Activated T-helper 17 cell treated with anti-CD3 and anti-CD28 coated beads, Interleukin-2, amount 50 U/mL, for 72 hours (primary cell): ENCODE measurements at places on chromosomes 11 and 22. TPM values are rescaled to one million over a fixed set of nuclear protein-coding genes. Genes with fewer than 3 reads are reported as not detected.
A peak's percentile ranks its signal among the peaks of the same experiment; 100 is the strongest.

TNNI2 gene
- total RNA-seq = not detected

OR2AG1 gene
- total RNA-seq = not detected

SERPING1 gene
- total RNA-seq = not detected

PTPRCAP gene
- total RNA-seq = 228 TPM

OR8H1 gene
- total RNA-seq = not detected

SLC16A8 gene
- total RNA-seq = not detected

- no peaks in the 10 kb centered on the region for H3K4me1 ChIP-seq
- no peak overlapping the region for H3K4me3 ChIP-seq
- H3K36me3 ChIP-seq = no peaks in the 10 kb centered on the region
Observed at GRCh38 chr22:38406617-38407016, 48.4 kb downstream of the KCNJ4 start.

DNA sequence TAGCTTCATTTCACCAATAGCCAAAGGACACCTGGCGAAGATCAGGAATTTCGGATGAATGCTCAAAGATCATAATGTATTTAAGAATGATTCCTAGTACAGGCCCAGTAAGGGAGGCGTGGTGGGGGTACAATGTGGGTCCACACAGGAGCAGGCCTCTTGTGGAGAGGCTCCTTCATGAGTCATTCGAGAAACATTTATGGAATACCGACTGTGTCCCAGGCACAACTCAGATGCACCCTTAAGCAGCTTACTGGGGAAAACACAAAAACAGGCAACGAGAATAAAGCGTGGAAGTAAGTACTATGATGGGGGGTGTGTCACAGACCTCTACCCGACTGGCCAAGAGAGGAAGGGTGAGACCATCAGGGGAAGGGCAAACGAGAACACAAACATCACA lies 44.5 kb downstream of the SMCO4 start:
- peaks cover 15% of the 10 kb centered on the region for H3K36me3 ChIP-seq
- no peaks in the 10 kb centered on the region for H3K27me3 ChIP-seq
- no peak overlapping the region for H3K4me3 ChIP-seq
- H3K4me1 ChIP-seq = peaks cover 3% of the 10 kb centered on the region
- no peak for ATAC-seq

GRCh38 chr11:12318791-12319438 lies 58.5 kb upstream of the PARVA start:
- no peak overlapping the region for H3K27ac ChIP-seq
- H3K36me3 ChIP-seq = peaks cover 16% of the 10 kb centered on the region
- no peak for ATAC-seq
- no peak overlapping the region for H3K4me3 ChIP-seq

GRCh38 chr11:41250408-41250935 lies 209.0 kb downstream of the LRRC4C start:
- no peaks in the 10 kb centered on the region for H3K36me3 ChIP-seq
- no peak overlapping the region for H3K27ac ChIP-seq
- no peak for ATAC-seq

DNA sequence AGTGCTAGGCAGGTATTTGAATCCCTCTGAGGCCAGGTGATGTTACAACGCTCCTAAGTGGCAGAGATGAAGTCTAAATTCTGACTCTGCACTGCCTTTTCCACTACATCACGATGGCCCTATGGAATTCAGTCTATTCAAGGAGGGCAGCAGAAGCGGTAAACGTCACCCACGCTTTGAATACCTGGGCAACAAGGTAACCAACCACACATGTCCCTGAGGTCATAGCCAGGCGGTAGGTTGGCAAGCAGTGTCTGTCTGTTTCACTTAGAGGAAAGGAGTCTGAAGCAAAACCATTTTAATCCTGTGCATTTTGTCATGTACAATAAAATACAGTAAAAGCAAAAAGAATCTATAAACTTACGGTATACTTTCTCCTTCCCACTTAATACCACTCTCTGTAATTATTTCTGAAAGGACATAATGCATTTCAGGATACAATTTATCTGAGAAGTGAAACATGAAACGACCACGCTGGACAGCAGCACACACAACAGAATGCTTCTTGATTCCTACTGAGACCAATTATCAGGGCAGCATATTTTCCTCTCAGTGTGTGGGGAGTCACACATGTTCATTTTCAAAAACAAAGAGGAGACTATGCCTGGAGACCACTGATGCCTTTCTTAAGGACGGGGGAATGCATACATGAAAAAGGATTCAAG lies 51.3 kb downstream of the PRDM10 start:
- H3K36me3 ChIP-seq = peaks cover 34% of the 10 kb centered on the region
- H3K4me3 ChIP-seq = no peak overlapping the region
- no peaks in the 10 kb centered on the region for H3K27me3 ChIP-seq
- H3K27ac ChIP-seq = no peak overlapping the region
- peaks cover 3% of the 10 kb centered on the region for H3K4me1 ChIP-seq

- H3K36me3 ChIP-seq = no peaks in the 10 kb centered on the region
- H3K27ac ChIP-seq = no peak overlapping the region
- H3K27me3 ChIP-seq = peaks cover 28% of the 10 kb centered on the region
- no peaks in the 10 kb centered on the region for H3K4me1 ChIP-seq
Observed at GRCh38 chr11:71240061-71240690, 12.2 kb downstream of the SHANK2 start.

DNA sequence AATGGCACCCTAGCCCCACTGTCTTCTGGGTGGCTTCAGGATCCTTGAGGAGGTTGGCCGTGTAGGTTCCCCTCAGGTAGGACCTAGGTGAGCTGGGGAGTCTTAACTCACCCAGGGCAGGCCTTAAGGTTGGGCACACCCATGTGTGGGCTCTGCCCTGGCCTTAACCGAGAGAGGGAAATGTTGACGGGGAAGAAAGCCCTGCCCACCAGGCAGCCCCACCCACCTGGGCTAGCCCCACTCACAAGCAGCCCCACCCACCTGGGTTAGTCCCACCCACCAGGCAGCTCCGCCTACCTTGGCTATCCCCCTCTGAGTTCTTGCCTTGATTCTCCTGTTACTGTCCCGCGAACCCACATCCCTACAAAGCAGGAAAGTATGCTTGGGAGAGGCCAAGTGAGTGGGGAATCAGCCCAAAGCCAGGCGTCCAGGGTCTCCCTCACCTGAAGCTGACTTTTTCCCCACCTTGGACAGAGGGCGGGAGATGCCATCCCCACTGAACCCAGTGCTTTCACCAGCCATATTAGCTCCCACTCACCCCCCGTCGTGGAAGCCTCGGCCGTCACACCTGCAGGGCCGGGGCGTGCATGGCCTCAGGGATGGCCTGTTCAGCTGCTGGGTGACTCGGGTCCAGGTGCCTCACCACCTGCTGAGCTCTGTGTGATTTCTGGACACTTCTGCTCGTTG lies at the start of gene MYEOV:
Gene MYEOV, plus strand, starts transcription at position 337 of the 687 bp plus-strand sequence. CDS start 1,200 bp downstream, outside the sequence.
- peaks cover 2% of the 10 kb centered on the region for H3K27me3 ChIP-seq
- peaks cover 18% of the 10 kb centered on the region for H3K4me1 ChIP-seq
- ATAC-seq = no peak
- H3K4me3 ChIP-seq = no peak within 1 kb of the TSS
- no peak within 1 kb of the TSS for H3K27ac ChIP-seq
- H3K36me3 ChIP-seq = no peaks in the 10 kb centered on the region

DNA sequence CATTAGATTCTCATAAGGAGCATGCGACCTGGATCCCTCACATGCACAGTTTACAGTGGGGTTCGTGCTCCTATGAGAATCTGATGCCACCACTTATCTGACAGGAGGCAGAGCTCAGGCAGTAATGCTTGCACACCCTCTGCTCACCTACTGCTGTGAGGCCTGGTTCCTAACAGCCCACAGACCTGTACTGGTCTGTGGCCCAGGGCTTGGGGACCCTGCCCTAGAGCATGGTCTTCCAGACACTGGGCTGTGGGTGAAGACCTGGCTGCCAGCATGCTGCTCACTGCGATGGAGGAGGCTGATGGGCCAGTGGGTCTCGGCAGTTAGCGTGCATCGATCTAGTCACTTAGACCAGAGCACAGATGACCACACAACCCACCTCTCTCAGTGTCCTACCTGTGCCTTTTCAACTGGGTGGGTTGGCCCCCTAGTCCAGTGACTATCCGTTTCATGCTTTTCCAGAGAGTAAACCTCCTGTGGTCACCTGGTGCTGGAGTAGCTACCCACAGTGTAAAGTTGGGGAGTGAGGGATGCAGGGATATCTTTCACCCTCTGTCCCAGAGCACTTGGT lies 21.1 kb downstream of the MED15 start:
- no peak for ATAC-seq
- peaks cover 50% of the 10 kb centered on the region for H3K4me1 ChIP-seq
- H3K4me3 ChIP-seq = peak overlapping the region; percentile 13
- no peaks in the 10 kb centered on the region for H3K27me3 ChIP-seq
- H3K36me3 ChIP-seq = peaks cover 68% of the 10 kb centered on the region

DNA sequence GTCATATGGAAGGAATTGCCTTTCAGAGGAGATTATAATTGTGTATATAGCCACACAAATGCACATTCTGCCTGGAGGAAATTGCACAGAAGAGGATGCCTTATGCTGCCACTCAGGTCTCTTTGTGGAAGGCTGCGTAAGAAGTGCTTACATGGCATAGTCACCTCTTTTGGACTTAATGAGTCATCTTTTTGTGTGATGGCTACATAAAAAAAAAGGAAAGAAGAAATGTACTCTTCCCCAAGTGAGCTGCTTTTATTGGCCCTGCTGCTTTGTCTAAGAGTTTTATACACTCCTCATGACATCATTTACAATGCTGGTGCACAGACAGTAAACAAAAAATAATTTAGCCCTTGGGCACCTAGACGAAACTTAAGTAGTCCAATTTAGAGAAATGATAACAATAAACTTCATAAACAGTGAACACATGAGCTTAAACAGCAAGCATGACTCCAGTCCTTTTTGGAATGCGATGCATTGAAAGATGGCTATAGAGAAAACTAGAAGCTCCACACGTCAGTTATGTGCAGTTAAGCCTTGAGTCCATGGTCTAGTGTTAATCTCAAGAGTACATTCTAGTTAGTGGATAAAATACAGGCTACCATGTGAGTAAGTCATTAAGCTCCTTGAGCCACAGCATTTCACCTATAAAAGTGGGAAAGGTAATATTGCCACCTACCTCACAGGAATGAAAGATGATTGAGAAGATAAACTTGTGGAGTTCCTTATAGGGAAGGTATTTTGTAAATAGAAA lies 12.0 kb downstream of the CSTPP1 start:
- no peaks in the 10 kb centered on the region for H3K27me3 ChIP-seq
- H3K4me3 ChIP-seq = no peak overlapping the region
- ATAC-seq = no peak
- H3K36me3 ChIP-seq = peaks cover 11% of the 10 kb centered on the region

- no peak overlapping the region for H3K27ac ChIP-seq
- H3K27me3 ChIP-seq = peaks cover 29% of the 10 kb centered on the region
- no peak overlapping the region for H3K4me3 ChIP-seq
Observed at GRCh38 chr11:120061761-120062560, 76.0 kb downstream of the TRIM29 start.

DNA sequence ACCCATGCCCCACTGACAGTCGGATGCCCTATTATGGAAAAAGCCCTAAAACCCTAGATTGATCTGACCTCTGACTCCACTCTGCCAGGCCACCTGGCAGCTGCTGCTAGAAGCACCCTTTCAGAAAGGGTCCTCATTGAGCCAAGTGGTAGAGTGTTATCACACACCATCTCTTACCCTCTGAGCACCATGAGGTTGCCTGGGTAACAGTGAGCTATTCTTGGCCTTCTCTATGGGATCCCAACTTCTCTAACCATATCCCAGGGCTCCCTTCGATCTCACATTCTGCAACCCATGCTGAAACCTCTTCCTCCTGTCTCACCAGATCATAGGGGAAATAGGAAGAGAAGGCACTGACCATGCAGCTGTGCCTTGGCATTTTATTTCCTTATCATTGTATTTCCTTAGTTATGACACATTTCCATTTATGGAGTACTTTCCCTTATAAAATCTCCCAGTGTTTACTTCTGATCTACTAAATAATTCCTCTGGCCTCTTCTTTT lies 52.7 kb downstream of the MPPED2 start:
- no peak overlapping the region for H3K4me3 ChIP-seq
- no peak overlapping the region for H3K27ac ChIP-seq
- no peaks in the 10 kb centered on the region for H3K36me3 ChIP-seq

DNA sequence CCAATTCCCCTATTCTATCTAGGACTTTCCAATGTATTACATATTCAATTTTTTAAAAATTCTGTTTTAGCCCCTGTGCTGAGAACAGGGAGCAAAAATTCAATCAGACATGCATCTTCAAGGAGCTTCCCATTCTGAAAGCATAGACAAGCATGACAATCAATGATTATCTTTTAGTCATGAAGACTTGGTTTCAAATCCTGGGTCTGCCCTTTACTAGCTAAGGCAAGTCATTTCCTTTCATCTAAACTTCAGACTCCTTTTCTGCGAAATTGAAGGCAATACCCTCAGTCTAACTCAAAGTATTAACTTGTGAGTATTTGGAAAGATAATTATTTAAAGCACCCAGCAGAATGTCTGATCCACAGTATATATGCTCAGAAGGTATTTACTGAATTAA lies 24.1 kb downstream of the PAK1 start:
- H3K36me3 ChIP-seq = no peaks in the 10 kb centered on the region
- no peak overlapping the region for H3K27ac ChIP-seq
- peaks cover 12% of the 10 kb centered on the region for H3K4me1 ChIP-seq
- peak; percentile 23 for ATAC-seq
- peaks cover 3% of the 10 kb centered on the region for H3K27me3 ChIP-seq
- H3K4me3 ChIP-seq = no peak overlapping the region

DNA sequence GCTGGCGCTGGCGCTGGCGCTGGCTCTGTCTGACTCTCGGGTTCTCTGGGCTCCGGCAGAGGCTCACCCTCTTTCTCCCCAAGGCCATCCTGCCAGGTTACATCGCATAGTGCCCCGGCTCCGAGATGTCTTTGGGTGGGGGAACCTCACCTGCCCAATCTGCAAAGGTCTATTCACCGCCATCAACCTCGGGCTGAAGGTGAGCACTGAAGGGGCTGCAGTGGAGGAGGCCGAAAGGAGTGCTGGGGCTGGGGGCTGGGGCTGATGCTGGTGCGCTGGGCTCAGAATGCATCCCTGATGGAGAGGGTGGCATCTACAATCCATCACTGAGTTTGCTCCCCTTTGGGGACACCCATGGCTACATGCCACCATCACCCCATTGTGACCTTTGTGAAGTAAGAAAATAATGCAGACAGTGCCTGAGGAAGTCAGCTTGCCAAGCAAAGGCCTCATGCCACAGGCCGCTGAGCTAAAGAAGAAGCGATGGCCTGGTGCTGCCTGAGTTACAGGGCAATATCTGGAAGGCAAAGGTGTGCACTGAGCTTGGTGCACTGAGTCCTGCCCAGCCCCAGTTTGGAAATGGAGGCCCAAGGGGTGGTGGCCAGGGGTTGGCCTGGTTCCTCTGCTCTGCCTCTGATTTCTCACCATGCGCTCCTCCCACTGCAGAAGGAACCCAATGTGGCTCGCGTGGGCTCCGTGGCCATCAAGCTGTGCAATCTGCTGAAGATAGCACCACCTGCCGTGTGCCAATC lies 620 bp downstream of the SMPD1 start:
- ATAC-seq = no peak
- peak overlapping the region; percentile 80 for H3K27ac ChIP-seq
- peak overlapping the region; percentile 81 for H3K4me3 ChIP-seq
- H3K4me1 ChIP-seq = peaks cover 18% of the 10 kb centered on the region
- H3K27me3 ChIP-seq = no peaks in the 10 kb centered on the region

GRCh38 chr22:38347181-38347943 lies 30.1 kb upstream of the CSNK1E start:
- no peak for ATAC-seq
- no peaks in the 10 kb centered on the region for H3K36me3 ChIP-seq
- H3K27me3 ChIP-seq = no peaks in the 10 kb centered on the region
- no peaks in the 10 kb centered on the region for H3K4me1 ChIP-seq
- no peak overlapping the region for H3K4me3 ChIP-seq
- no peak overlapping the region for H3K27ac ChIP-seq

- no peak for ATAC-seq
- no peaks in the 10 kb centered on the region for H3K27me3 ChIP-seq
- no peaks in the 10 kb centered on the region for H3K4me1 ChIP-seq
- no peak overlapping the region for H3K27ac ChIP-seq
- H3K4me3 ChIP-seq = no peak overlapping the region
Observed at GRCh38 chr22:44734278-44734677, 18.1 kb upstream of the ARHGAP8 start.
